CD8-positive, alpha-beta memory T cell (primary cell): ENCODE measurements at places on chromosomes 5 and 9.

DNA sequence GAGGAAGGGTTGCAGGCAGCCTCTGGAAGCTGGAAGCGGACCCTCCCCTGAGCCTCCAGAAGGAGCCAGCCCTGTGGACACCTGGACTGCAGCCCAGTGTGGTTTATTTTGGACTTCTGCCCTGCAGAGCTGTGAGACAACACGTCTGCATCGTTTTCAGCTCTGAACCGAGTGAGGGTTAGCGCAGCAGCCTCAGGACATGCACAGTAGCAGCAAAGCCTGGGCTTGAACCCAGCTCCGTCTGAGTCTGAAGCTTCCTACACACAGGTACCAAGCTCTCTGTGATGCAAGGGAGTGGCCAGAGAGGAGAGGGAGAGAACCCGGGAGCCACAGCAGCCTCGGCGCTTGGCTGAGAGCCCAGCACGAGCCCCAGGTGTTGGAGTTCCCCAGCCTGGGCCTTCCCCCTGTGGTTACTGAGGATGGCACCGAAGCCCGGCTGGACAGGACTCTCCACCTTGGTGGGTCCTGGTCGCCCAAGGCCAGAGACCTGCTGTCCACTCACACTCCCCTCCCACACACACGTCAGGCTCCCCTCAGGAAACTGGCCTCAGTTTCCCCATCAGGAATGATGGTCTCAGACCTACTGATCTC lies 128.2 kb downstream of the OLFM1 start:
- DNase-seq, result no peak

DNA sequence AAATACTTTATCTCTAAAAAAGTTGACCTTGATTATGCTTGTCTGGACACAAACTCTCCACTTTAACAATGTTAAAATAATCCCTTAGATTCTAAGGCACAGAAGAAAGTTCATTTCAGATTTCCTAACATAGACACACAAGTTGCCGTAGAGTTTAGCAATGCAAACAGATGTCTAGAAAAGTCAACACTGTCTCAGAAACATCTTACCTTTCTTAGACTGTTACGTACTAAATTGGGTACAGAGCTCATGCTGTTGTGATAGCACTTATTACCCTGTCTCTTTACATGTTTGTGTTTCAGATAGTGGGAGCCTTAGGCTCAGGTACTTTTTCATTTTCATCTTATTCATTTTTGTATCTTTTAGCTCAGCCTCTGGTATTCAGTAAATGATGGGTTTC lies 52.0 kb downstream of the C5 start:
- no peak for DNase-seq

DNA sequence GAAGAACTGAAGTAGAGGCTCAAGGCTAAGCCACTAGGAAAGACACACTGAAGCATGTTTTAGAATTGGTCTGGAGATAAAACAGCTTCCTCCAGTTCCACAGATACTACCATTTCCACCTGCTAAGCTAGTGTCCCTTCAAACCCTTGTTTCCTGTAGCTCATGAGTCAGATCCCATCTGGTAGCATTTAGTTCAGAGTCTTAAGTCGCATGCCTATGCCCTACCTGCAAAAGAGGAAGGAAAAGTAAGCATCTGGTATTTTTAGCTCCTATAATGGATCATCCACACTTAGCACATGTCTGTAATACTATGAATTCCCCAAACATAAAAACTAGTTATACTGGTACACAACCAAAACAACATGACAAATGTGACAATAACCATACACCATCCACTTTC lies 92.1 kb downstream of the CDKN2A start:
- no peak for DNase-seq

- DNase-seq, result no peak
Measured at GRCh38 chr9:89657295-89657694, 52.5 kb downstream of the GADD45G start.

GRCh38 chr9:37952731-37953130 lies 48.8 kb upstream of the SLC25A51 start:
- DNase-seq, result no peak

GRCh38 chr5:107135391-107135790 lies 535.3 kb downstream of the EFNA5 start:
- no peak for DNase-seq

DNA sequence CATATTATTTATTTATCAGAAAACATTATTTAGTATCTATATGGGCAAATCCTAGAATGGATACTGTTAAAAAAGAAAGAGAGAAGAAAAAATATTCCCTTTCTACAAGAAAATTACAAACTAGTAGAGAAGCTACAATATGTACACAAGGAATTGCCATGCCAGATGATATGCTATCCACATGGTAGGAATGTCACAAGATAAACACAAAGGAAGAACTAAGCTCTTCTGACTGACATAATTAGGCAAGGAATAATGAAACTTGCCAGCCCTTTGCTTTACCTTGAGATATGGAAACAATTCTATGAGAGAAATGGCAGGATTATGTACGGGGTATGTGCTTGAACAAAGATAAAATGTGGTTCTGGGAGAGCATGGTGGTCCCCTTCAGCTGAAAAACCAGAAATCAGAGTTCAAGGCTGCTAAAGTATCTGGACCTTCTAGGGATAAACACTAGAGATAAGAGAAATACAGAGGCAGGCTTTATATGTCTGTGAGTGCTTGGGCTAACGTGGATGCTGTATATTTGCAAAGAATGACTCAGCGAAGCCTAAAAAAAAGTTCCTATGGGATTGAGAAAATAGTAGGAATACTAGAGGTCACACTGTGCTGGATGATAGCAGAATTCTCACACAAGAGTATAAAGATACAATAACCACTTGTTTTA lies 451.6 kb downstream of the TLE1 start:
- DNase-seq, result no peak

- no peak for DNase-seq
Measured at GRCh38 chr5:27701931-27702903, 663.8 kb upstream of the CDH9 start.

GRCh38 chr5:73186976-73187375 lies 14.0 kb downstream of the TMEM174 start:
- DNase-seq, result no peak

GRCh38 chr9:69001921-69002320 lies 12.0 kb downstream of the PRKACG start:
- no peak for DNase-seq

DNA sequence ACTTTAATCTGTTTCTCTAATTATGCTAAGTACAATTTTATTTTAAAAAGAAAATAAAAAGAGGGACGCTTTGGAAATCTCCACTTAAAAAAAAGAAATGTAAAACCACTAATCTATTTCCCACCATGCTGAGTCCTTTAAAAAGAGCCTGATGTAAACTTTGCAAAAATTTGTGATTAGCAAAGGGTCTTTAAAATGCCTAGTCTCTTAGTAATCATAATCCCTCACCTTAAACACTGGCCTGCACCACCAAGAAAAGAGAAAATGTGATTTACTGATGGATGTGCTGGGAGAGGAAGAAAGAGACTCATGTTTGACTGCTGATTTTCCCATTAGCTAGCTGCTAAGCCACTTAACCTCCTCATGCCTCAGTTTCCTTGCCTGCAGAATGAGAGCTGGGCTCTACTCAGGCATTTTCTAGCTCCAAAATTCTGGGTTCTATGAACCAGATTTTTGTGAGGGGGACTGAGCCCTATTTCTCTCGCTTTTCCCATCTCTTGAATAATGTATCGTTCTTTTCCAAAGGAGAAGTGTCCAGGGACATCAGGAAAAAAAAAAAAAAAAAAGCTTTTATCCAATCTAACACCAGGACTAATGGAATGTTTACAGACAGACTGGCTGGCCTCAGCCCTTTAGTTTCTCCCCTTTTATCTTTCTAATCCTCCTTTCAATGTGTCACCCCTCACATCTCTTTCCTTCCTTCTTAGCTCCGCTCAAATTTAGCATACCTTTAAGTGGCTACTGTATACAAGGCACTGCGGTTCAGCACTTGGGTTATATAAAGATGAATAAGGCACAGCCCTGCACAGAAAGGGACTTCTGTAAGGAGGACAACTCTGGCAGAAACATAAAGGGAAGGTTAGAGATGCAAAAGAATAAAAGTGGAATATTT lies 312.4 kb downstream of the ARL15 start:
- no peak for DNase-seq

GRCh38 chr9:130002320-130002719 lies 40.7 kb downstream of the FNBP1 start:
- DNase-seq, result no peak

DNA sequence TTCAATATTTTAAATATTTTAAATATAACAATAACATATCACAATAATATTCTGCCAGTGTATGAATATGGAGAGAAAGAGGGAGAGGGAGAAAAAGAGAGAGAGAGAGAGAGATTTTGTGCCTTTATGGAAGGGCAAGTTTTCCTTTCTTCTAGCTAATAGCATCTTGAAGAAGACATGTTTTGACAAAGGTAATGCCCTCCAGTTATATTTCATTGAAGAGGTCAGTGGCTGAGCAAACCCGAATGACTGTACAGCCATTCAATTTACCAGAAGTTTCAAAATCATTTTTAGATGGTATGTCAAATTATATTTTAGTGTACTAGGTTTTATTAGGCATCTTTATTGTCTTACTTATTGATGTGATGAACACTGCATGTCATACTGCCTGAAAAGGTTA lies 139.3 kb downstream of the EMB start:
- DNase-seq, result no peak

GRCh38 chr5:159902444-159903121 lies 13.7 kb upstream of the ADRA1B start:
- DNase-seq, result no peak

- no peak for DNase-seq
Measured at GRCh38 chr5:59795141-59795540, 98.4 kb downstream of the PDE4D start.

GRCh38 chr5:142086679-142087078 lies 21.9 kb upstream of the NDFIP1 start:
- no peak for DNase-seq

GRCh38 chr5:17918373-17919104 lies 284.3 kb downstream of the TAF11L14 start:
- DNase-seq, result no peak

DNA sequence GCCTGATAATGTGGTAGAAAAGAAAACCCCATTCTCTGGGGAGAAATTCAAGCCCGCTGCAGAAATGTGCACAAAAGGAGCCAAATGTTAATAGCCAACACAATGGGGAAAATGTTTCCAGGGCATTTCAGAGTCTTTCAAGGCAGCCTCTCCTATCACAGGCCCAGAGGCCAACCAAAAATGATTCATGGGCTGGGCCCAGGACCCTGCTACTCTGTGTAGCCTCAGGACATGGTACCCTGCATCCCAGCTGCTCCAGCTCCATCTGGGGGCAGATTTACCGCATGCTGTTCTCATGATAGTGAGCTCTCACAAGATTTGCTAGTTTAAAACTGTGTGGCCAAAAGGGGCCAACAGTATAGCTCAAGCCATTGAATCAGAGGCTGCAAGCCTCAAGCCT lies 41.1 kb downstream of the RAPGEF6 start:
- no peak for DNase-seq

GRCh38 chr5:169946743-169947295 lies 33.5 kb downstream of the INSYN2B start:
- DNase-seq, result no peak
